ENCODE measurements at places on chromosomes 7 and 10.

DNA sequence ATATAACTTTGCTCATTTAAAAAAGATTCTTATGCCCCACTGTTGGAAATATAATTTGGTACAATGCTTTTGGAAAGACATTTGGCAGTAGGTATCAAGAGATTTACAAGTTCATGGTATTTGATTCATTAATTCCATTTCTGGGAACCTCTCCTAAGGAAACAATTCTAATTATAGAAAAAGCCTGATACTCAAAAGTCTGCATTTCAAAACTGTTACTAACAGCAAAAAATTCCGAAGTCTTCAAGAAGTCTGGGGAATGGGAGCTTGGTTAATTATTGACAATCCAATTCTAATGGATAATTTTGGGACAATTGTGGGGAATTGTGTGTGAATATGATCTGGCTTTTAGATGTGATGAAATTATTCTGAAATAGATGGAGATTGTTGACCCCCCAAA lies 59.6 kb downstream of the HDAC9 start:
- no peak for DNase-seq

DNA sequence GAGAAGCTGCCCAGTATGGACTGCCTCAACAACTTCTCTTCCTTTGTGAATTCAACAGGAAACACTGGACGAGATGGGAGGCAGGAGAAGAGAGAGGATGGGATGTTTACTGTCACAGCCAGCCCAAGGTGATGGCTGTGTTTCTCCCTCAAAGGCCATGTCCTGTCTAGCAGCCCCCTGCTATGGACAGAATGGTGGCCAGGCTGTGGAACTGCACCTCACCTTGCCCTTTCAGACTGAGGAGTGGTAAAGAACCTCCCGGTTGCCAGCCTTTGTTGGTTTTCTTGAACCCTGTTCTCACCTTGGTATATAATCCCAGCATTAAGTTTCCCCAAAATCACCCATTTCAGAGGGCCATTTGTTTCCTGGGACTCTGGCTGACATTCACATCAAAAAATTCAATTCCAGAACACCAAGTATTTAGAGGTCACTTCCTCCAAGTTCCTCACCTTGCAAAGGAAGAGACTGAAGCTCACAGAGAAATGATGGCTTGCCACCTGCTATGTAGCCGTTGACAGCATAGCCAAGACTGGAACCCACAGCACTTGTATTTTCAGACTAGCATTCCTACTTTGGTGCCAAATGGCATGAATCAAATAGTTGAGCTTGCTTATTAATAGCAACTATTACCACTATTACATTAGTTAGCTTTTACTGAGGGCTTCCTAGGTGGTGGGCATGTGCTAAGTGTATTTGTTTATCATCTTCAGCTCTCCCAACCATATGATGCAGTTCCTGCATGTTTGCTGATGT lies 224.0 kb upstream of the GRB10 start:
- no peak for DNase-seq

GRCh38 chr10:14416308-14416700 lies 85.6 kb upstream of the FRMD4A start:
- DNase-seq: no peak

- DNase-seq: no peak
These were observed 146.5 kb downstream of the PHF14 start for GRCh38 chr7:11120068-11120664.

GRCh38 chr7:29970158-29970557 lies 19.4 kb downstream of the SCRN1 start:
- DNase-seq: no peak

DNA sequence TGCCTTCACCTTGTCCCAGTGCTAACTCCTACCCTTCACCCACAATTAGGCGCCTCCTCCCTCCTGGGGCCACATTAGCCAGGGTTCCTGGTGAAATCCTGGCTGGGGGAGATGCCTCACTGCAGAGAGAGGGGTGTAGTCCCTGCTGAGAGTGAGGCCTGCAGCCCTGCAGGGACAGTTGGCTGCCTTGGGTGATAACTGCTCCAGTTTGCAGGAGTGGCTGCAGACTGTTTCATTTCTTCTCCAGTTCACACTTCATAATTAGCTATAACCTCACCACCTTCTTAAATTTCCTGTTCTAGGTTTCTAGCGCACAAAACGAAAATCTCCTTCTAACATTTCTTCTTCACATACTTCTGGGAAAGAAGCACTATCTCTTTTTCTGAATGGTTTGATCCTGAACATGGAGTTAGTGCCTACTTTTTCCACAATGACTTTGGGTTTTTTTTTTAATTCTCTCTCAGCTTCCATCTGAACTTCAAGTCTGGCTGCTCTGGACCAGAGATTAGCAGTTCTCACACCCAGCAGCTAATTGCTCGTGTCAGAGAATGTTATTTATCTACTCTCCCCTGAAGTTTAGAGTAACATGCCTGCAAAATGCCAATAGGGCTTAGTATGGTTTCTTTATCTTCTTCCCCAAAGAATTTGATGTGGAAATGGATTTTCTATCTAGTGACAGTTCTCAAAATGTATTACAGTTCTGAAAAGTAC lies 15.5 kb upstream of the JAZF1 start:
- DNase-seq: no peak

DNA sequence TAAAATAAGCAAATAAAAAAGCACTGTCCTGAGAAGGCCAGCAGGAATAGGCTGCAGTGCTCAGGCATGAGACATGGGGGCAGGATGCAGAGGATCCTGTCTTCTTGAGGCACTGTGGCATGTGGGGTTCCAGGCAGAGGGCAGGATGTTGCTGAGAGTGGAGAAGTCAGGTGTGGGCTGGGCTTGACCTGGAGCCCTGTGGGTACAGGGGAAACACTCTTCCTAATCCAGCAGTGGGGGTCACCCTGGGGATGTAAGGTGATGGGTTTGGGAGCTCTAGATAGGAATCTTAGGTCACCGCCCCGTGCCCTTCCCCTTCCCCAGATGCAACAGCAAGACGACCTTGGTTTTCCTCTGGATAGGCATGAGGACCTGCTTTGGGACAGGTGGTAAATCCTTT lies 13.6 kb downstream of the SUMF2 start:
- DNase-seq: no peak

DNA sequence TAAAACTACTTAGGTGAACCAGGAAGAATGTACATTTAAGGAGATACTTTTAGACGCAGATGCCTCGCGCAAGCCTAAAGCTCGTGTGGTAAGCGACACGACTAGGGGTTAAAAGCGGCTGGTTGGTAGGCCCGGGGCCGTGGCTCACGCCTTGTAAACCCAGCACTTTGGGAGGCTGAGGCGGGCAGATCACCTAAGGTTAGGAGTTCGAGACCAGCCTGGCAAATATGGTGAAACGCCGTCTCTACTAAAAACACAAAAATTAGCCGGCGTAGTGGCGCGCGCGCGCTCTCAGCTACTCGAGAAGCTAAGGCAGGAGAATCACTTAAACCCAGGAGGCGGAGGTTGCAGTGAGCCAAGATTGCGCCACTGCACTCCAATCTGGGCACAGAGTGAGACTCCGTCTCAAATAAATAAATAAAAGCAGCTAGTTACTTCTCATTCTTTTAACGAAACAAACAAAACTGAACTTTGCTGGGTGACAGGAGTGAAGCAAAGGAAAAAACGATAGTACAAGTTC lies 879 bp downstream of the NUDT5 start:
- DNase-seq: no peak

- DNase-seq: no peak
These were observed 6.5 kb downstream of the PTF1A start for GRCh38 chr10:23198610-23198939.

GRCh38 chr7:36032361-36032818 lies 120.7 kb upstream of the EEPD1 start:
- DNase-seq: no peak

DNA sequence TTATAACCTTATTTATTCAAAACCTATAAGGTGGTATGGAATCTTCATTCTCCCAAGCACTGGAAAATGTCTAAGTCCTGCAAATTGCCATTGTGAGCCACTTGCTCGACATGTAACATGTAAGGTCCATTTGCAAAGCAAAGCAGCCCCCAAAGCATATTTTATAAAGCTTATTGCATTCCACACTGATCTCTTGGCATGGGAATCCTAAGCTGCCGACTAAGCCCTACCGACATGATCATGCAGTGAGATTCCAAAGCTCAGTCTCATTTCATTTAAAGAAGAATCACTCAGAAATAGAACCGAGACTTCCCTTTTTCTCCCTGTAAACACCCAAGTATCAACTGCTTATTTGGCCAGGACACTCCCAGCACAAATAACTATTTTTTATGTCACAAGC lies 333.4 kb upstream of the MYO3A start:
- no peak for DNase-seq

GRCh38 chr7:153567426-153567825 lies 484.8 kb upstream of the DPP6 start:
- no peak for DNase-seq

- DNase-seq: no peak
These were observed 9.1 kb downstream of the HNRNPA2B1 start for GRCh38 chr7:26191233-26191973.

GRCh38 chr10:77564731-77565589 lies 72.6 kb downstream of the KCNMA1 start:
- DNase-seq: no peak

GRCh38 chr10:67935223-67935622 lies 50.8 kb downstream of the SIRT1 start:
- no peak for DNase-seq

GRCh38 chr10:97574374-97575126 lies 2.0 kb downstream of the ANKRD2 start:
- DNase-seq: no peak

- DNase-seq: no peak
These were observed 201.0 kb upstream of the PTN start for GRCh38 chr7:137544453-137545058.

- DNase-seq: no peak
These were observed 38.1 kb downstream of the IKZF1 start for GRCh38 chr7:50342616-50343114.

GRCh38 chr10:59276919-59277318 lies 85.4 kb downstream of the FAM13C start:
- no peak for DNase-seq

GRCh38 chr10:106086391-106086790 lies 1078.1 kb downstream of the SORCS1 start:
- no peak for DNase-seq

- DNase-seq: no peak
These were observed 4.0 kb downstream of the MORN4 start for GRCh38 chr10:97629289-97629688.

DNA sequence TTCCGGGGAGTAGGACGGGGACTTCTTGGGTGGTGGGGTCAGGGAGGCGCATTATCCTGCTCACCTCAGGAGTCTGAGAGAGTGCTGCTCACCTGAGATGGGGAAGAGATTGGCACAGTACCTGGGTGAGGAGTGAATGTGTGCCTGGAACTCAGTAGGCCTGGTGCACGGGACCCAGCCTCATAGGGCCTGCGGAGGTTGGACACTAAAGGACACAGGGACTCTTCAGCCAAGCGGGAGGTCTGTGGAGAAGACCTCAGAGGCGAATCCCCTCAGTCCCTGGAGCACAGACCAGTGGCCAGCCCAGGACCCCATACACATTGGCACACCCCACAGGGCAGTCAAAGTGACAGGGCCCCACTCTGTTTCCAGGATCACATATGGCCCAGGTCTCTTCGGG lies 73.2 kb downstream of the OAT start:
- DNase-seq: no peak

GRCh38 chr10:113802997-113803396 lies 50.9 kb downstream of the DCLRE1A start:
- no peak for DNase-seq

DNA sequence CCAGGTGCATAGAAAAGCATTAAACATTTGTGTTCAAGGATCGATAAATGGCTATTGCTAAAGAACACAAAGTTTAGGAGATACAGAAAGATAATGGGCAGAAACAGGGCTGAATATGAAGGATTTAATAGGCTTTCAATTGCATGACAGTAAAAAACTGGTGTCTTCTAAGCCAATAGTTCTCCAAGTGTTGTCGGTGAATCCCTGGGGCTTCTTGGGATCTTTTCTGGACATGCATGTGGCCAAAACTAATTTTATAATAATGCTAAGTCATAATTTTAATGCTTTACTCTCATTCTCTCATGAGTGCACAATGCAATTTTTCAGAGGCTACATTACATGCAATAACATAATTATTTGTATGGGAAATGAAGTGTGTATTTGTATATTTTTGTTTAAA lies 521.1 kb upstream of the ANKRD30A start:
- DNase-seq: no peak

GRCh38 chr10:42943025-42943818 lies 133.6 kb upstream of the RET start:
- DNase-seq: no peak

GRCh38 chr7:89133819-89134218 lies 338.3 kb upstream of the TEX47 start:
- no peak for DNase-seq

- DNase-seq: no peak
These were observed 334.7 kb upstream of the CHRM2 start for GRCh38 chr7:136533732-136534131.

GRCh38 chr10:89364531-89364930 lies 13.3 kb upstream of the IFIT1B start:
- no peak for DNase-seq

- DNase-seq: no peak
These were observed 23.9 kb downstream of the NUDCD3 start for GRCh38 chr7:44466300-44467216.

GRCh38 chr10:110035070-110035921 lies 27.5 kb downstream of the ADD3 start:
- no peak for DNase-seq

DNA sequence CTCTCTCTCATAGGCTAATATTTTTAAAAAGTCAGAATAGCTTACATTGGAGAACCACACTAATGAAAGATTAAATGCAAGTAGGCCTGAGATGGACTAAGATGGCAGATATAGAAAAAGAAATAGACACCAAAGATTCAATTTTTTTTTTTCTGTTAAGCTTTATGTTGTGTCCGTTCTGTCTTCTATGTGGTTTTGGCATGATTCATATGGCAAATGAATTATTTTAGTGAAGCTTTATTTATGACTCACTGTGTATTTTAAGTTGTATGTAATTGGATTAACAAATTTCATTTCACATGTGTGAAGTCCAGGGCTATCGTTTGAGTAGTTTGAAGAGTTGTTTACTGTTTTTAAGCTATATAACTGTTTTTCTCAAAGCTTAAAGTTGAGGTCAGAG lies 214.8 kb downstream of the CAMK1D start:
- no peak for DNase-seq

GRCh38 chr10:69324583-69324982 lies 46.3 kb downstream of the HK1 start:
- no peak for DNase-seq

GRCh38 chr10:26488344-26488743 lies 50.2 kb downstream of the APBB1IP start:
- no peak for DNase-seq

GRCh38 chr7:135970045-135970444 lies 7.1 kb downstream of the MTPN start:
- no peak for DNase-seq

GRCh38 chr7:84477786-84478478 lies 283.3 kb upstream of the SEMA3A start:
- no peak for DNase-seq

DNA sequence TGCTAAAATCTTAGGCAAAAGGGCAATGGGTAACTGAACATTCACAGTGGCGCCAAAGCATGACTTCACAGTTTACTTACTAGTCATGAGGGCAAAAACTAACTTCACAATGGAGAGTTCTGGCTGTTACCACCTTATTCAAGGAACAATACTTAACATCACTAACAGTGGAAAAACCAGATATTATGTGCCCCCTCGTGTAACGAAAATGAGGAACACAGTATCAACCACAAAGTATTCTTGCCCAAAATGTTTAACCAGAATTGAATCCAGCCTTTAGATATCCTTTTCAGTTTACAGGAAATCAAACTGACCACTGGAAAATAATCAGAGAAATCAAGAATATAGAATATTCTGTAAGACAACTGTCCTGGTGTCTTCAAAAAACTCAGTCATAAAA lies 9.5 kb downstream of the C7orf25 start:
- no peak for DNase-seq

All from GDM1 (cell line).